ENCODE measurements at places on chromosomes 4 and X. TPM values are rescaled to one million over a fixed set of nuclear protein-coding genes. Genes with fewer than 3 reads are reported as not detected.

DNA sequence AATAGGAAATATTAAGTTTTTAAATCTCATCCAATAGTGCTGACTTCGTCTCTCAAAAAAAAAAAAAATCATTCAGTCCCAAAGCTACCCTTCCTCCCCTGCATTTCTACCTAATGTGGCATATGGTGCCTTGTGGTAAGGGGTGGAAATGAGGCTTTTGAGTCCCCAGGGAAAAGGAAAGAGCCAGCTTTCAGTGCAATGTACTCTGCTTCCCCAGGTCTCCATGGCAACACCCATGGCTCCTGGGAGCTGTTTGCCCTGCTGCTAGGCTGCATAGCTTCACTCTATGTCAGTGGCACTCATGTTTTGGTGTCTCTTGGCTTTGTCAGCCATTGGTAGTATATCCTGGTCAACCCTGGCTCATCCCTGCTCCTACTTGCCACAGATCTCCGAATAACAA lies 175.9 kb downstream of the SLC39A8 start:
- H3K27me3 ChIP-seq: no peaks in the 10 kb centered on the region
- H3K4me1 ChIP-seq: no peaks in the 10 kb centered on the region
- no peak for DNase-seq
- H3K27ac ChIP-seq: no peak overlapping the region
- H3K36me3 ChIP-seq: no peaks in the 10 kb centered on the region

- H3K4me3 ChIP-seq: no peak overlapping the region
- no peaks in the 10 kb centered on the region for H3K27me3 ChIP-seq
- no peak for DNase-seq
- no peak overlapping the region for H3K27ac ChIP-seq
- H3K4me1 ChIP-seq: no peaks in the 10 kb centered on the region
Observed at GRCh38 chr4:32986236-32986635, 2266.1 kb downstream of the PCDH7 start.

DNA sequence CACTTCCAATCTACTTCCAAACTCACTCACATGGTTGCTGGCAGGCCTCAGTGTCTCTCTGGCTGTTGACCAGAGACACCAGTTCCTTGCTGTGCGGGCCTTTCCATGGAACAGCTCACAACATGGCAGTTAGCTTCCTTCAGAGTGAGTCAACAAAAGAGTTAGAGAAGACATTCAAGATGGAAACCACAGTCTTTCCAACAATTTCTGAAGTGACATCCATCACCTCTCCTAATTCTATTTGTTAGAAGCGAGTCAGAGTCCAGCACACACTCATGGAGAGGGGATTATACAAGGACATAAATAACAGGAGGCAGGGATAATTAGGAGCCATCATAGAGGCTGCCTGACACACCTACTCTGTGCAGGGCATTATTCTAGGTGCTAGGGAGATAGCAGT lies 62.5 kb upstream of the TMEM164 start:
- no peaks in the 10 kb centered on the region for H3K4me1 ChIP-seq
- no peak for DNase-seq
- no peaks in the 10 kb centered on the region for H3K36me3 ChIP-seq
- no peak overlapping the region for H3K4me3 ChIP-seq
- H3K27me3 ChIP-seq: no peaks in the 10 kb centered on the region

DNA sequence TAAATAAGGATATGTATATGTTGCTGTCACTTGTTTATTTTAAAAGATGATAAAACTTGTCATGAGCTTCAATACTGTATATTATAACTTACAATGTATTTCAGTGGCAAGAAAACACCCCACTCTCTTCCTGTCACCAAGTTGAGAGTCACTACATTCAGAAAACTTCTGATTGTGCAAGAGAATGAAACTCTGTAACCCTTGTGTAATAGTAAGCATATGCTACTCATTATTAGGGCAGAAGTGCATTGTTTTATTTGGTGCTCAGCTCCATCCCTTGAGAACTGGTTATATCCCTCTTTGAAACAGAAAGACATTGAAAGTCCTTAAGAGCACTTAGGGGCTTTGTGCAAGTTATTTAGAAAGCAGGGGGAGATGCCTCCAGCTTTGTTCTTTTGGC lies 594.5 kb downstream of the ARAP2 start:
- no peak for DNase-seq
- H3K36me3 ChIP-seq: no peaks in the 10 kb centered on the region
- no peak overlapping the region for H3K4me3 ChIP-seq
- H3K27me3 ChIP-seq: no peaks in the 10 kb centered on the region
- H3K27ac ChIP-seq: no peak overlapping the region

DNA sequence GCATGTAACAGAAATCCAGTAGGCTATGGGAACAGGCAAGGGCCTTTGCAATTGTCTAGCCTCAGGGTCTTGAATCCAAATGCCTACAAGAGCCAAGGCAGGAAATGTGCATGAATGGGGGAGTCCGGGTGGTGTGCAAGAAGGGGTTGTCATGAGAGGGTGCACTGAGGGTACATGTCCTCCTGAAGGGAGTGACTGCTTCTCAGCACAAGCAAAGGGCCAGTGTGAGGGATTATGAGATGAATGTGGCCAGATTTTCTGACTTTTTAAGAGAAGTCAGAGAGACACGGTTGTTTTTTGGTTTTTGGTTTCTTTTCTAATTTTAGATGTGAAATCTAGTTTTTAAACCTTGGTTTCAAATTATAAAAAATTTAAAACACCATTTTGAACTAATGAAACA lies 76.5 kb upstream of the LSM6 start:
- H3K27me3 ChIP-seq: peaks cover 10% of the 10 kb centered on the region
- H3K36me3 ChIP-seq: no peaks in the 10 kb centered on the region
- no peak overlapping the region for H3K4me3 ChIP-seq

GRCh38 chr4:3199653-3200422 lies 49.1 kb upstream of the MSANTD1 start:
- H3K27ac ChIP-seq: no peak overlapping the region
- H3K4me1 ChIP-seq: peaks cover 64% of the 10 kb centered on the region
- no peaks in the 10 kb centered on the region for H3K27me3 ChIP-seq
- peaks cover 33% of the 10 kb centered on the region for H3K36me3 ChIP-seq
- no peak for DNase-seq

GRCh38 chr4:81380437-81380836 lies 91.3 kb downstream of the RASGEF1B start:
- no peak overlapping the region for H3K4me3 ChIP-seq
- no peak for DNase-seq
- H3K36me3 ChIP-seq: no peaks in the 10 kb centered on the region
- H3K27ac ChIP-seq: no peak overlapping the region
- H3K27me3 ChIP-seq: peaks cover 18% of the 10 kb centered on the region
- no peaks in the 10 kb centered on the region for H3K4me1 ChIP-seq

DNA sequence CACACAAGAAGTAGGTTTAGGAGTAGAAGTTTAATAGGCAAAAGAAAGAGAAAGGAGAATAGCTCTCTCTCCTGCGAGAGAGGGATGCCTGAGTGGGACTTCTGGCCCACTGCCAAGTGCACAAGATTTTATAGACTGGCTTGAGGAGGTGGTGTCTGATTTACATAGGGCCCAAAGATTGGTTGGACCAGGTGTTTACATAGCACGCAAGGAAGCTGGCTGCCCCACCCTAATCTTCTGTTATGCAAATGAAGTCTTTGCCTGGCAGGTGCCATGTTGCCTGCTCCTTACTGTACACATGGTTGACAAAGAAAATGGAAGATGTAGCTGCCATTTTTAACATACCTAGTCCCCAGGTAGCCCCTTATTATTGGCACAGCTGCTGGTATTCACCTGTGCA lies 170.8 kb upstream of the GATB start:
- no peak overlapping the region for H3K4me3 ChIP-seq
- peaks cover 3% of the 10 kb centered on the region for H3K4me1 ChIP-seq
- H3K27ac ChIP-seq: no peak overlapping the region
- H3K27me3 ChIP-seq: no peaks in the 10 kb centered on the region
- no peaks in the 10 kb centered on the region for H3K36me3 ChIP-seq

DNA sequence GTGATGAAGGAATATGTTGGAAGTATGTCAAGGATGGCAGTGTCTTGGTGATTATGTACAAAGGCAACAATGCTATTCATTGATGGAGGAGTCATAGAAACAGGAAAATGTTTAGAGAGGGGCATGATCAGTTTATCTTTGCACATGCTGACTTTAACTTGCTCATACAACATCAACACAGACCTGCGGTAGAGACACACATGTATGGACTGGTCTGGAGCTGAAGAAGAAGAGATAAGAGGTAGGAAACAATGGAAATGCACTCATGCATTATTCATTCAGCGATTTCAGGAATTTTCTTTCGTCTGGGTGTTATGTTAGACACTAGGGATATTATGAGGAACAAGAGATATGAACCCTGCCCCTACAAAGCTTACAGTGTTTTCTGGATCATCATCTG lies 1252.3 kb upstream of the TENM3 start:
- H3K27ac ChIP-seq: no peak overlapping the region
- H3K4me1 ChIP-seq: no peaks in the 10 kb centered on the region
- H3K27me3 ChIP-seq: no peaks in the 10 kb centered on the region
- no peaks in the 10 kb centered on the region for H3K36me3 ChIP-seq
- no peak overlapping the region for H3K4me3 ChIP-seq

GRCh38 chr4:189279188-189279587 lies 661.5 kb upstream of the FRG1 start:
- no peak overlapping the region for H3K27ac ChIP-seq
- H3K36me3 ChIP-seq: no peaks in the 10 kb centered on the region
- no peak overlapping the region for H3K4me3 ChIP-seq
- no peak for DNase-seq
- no peaks in the 10 kb centered on the region for H3K4me1 ChIP-seq

DNA sequence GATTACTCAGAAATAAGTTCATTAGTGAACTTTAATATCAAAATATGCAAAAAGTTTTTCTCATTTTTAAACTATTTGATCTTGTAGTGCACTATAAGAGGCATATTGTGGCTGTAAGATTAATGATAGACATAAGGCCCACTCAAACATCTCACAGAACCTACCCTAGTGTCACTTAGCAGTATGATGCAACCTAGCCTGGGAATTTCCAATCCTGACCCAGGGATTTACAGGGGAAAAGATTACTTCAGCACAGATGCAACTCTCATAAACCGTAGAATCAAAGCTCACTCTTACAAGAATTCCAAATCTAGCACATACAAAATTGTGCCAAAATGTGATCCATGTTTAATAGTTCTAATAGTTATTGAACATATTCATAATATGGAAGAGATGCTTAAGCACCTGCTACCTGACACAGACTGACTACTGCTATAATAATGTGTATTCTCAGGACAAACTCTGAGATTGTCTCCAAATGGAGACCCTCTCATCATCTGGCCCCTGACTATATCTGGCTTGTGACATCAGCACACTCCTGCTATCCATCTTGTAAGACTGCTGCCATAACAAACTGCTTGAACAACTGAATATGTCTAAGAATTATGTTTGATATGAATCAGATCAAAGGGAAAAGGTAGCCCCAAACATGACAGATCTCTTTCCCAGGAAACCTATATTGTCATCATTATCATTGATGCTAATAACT lies 271.9 kb downstream of the PABPC4L start:
- no peaks in the 10 kb centered on the region for H3K36me3 ChIP-seq
- no peak overlapping the region for H3K4me3 ChIP-seq
- no peaks in the 10 kb centered on the region for H3K4me1 ChIP-seq
- H3K27ac ChIP-seq: no peak overlapping the region

GRCh38 chr4:155802190-155802959 lies 43.6 kb downstream of the GUCY1B1 start:
- peaks cover 8% of the 10 kb centered on the region for H3K4me1 ChIP-seq
- no peak overlapping the region for H3K27ac ChIP-seq
- H3K36me3 ChIP-seq: no peaks in the 10 kb centered on the region
- no peak overlapping the region for H3K4me3 ChIP-seq

DNA sequence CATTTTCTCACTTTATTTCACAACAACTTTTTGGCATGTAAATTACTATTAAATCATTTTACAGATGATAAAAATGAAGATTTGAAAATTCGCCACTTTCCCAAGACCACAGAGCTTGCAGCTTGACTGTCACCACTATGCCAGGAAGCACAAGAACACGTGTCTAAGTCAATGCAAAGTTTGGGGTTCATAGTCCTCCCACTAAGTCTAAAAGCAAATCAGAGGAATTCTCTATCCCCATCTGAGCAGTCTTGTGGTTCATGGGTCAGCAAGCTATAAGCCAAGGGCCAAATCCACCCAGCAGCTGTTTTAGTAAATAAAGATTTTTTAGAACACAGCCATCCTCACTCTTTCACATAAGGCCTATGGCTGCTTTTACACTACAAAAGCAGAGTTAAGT lies 833.3 kb upstream of the INTU start:
- H3K27me3 ChIP-seq: no peaks in the 10 kb centered on the region
- no peak overlapping the region for H3K27ac ChIP-seq
- no peaks in the 10 kb centered on the region for H3K36me3 ChIP-seq
- no peak for DNase-seq
- no peaks in the 10 kb centered on the region for H3K4me1 ChIP-seq

GRCh38 chr4:40586034-40586433 lies 43.6 kb downstream of the RBM47 start:
- peaks cover 2% of the 10 kb centered on the region for H3K4me1 ChIP-seq
- H3K27me3 ChIP-seq: no peaks in the 10 kb centered on the region
- H3K36me3 ChIP-seq: no peaks in the 10 kb centered on the region
- no peak for DNase-seq
- H3K4me3 ChIP-seq: no peak overlapping the region

- DNase-seq: no peak
- no peaks in the 10 kb centered on the region for H3K36me3 ChIP-seq
- no peaks in the 10 kb centered on the region for H3K4me1 ChIP-seq
- H3K27me3 ChIP-seq: no peaks in the 10 kb centered on the region
Observed at GRCh38 chr4:189514209-189514608, 426.5 kb upstream of the FRG1 start.

- H3K27ac ChIP-seq: peak overlapping the region; percentile 90
- peaks cover 92% of the 10 kb centered on the region for H3K4me1 ChIP-seq
- peak overlapping the region; percentile 63 for H3K4me3 ChIP-seq
Observed at GRCh38 chr4:89290727-89291516, 16.7 kb downstream of the GPRIN3 start.

DNA sequence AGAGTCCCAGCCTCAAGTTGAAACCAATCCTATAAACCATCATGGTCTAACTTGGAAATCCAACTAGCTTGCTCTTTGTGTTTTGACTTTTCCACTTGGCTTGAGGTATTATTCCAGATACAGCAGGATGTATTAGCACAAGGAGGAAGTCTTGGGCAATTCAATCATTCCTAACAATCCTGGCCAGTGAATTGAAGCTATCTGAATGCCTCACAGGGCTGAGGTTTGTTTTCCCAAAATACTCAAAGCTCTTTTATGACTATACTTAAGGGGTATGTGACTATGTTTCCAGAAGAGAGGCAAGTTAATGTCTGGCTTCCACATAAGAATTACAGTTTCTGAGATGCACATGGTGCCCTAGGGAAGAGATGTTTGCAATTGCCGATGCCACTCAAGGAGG lies 66.8 kb upstream of the SH3RF1 start:
- no peaks in the 10 kb centered on the region for H3K36me3 ChIP-seq
- no peak for DNase-seq
- no peak overlapping the region for H3K4me3 ChIP-seq
- peaks cover 4% of the 10 kb centered on the region for H3K27me3 ChIP-seq

Gene MGAT4D
- not detected for total RNA-seq

Gene CFAP97
- 48.5 TPM for total RNA-seq

Gene MAB21L2
- total RNA-seq: not detected

Gene NPNT
- total RNA-seq: not detected

Gene CCDC158
- total RNA-seq: not detected

Gene TNMD
- not detected for total RNA-seq

Gene ADRA2C
- total RNA-seq: not detected

Gene NKX6-1
- total RNA-seq: not detected

Measured in activated CD8-positive, alpha-beta T cell treated with anti-CD3 and anti-CD28 coated beads for 36 hours (primary cell).